ENCODE measurements at places on chromosomes 3 and 15.

- H3K27me3 ChIP-seq: peaks cover 12% of the 10 kb centered on the region
- H3K4me1 ChIP-seq: no peaks in the 10 kb centered on the region
- H3K27ac ChIP-seq: no peak overlapping the region
- no peaks in the 10 kb centered on the region for H3K36me3 ChIP-seq
These were observed 75.9 kb upstream of the SPRED1 start for GRCh38 chr15:38176691-38177090.

GRCh38 chr15:75723847-75724660 is 11.4 kb upstream of the CSPG4 start:
- no peaks in the 10 kb centered on the region for H3K36me3 ChIP-seq
- H3K27ac ChIP-seq: no peak overlapping the region
- H3K27me3 ChIP-seq: peaks cover 4% of the 10 kb centered on the region

DNA sequence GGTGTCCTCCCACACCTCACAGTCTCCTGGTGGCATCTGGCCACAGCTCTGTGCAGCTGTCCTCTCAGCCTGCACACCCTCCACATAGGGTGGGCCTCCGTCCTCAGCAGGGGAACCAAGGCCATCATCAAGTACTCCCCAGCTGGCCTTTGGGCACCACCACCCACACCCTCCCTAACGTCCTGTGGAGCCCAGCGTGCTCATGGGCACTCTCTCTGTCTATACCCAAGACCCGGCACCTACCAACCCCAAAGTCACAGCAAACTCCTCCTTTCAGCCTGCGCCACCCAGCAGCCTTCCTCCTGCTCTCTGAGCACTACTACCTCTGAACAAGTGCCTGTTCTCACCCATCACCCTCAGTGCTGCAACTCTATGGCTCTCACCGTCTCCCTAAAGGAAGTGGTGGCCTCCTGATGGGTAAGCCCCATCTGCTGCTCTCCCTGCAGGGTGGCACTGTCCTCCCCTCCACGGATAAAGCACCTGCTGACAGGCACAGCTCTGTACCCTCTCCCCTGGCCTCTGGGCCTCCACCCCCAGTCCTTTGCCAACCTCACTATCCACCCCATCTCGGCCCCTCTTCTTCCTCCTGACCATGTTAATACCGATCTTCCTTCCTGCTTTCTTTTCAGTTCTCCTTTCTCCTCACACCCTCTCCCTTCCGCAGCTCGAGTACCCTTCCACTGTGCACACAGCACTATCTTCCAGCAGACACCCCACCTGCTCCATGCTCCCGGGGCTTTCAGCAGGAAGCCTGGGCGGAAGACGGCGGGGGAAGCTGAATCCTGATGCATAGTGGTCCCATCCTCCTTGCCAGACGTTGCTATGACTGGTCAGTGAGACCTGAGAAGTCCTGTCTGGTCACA is 31.5 kb downstream of the SLC41A3 start:
- no peaks in the 10 kb centered on the region for H3K27me3 ChIP-seq
- H3K36me3 ChIP-seq: no peaks in the 10 kb centered on the region
- peaks cover 9% of the 10 kb centered on the region for H3K4me1 ChIP-seq
- no peak overlapping the region for H3K4me3 ChIP-seq

- DNase-seq: no peak
- H3K4me1 ChIP-seq: no peaks in the 10 kb centered on the region
- no peaks in the 10 kb centered on the region for H3K27me3 ChIP-seq
- H3K36me3 ChIP-seq: no peaks in the 10 kb centered on the region
- no peak overlapping the region for H3K4me3 ChIP-seq
These were observed 213.7 kb downstream of the DIPK2A start for GRCh38 chr3:144185276-144185675.
